ENCODE measurements at places on chromosomes 7 and 10. TPM values are rescaled to one million over a fixed set of nuclear protein-coding genes. Genes with fewer than 3 reads are reported as not detected.

The TRPV6 gene
- not detected for total RNA-seq

DNA sequence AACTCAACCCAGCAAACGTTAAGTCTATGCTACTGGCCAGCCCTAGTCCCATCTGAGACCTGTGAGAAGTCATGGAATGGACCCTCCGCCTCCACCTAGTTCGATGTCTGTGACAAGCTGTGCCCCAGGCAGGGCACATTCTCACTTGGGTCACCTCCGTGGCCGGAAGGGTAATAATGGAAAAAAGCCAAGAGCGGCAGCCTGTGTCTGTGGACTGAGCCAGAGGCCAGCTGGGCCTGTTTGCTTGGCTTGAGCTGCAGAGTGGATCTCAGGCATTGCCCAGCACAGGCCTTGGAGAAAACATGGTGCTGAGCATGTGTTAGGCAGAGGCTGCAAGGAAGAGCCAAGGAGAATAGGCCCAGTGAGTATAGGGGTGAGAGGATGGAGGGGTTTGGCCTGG is 97.8 kb downstream of the GALNT17 start:
- no peak for DNase-seq
- no peak overlapping the region for H3K4me3 ChIP-seq
- H3K27me3 ChIP-seq, result no peaks in the 10 kb centered on the region
- H3K36me3 ChIP-seq, result no peaks in the 10 kb centered on the region
- H3K27ac ChIP-seq, result no peak overlapping the region

- H3K4me3 ChIP-seq, result peak overlapping the region; percentile 42
- no peaks in the 10 kb centered on the region for H3K27me3 ChIP-seq
- no peaks in the 10 kb centered on the region for H3K36me3 ChIP-seq
- no peak for DNase-seq
- H3K27ac ChIP-seq, result peak overlapping the region; percentile 66
Observed at GRCh38 chr10:84360637-84361365, 32.4 kb downstream of the CCSER2 start.

GRCh38 chr10:11896549-11897200 is 73.5 kb downstream of the PROSER2 start:
- no peak overlapping the region for H3K27ac ChIP-seq
- peak; percentile 5 for DNase-seq
- H3K36me3 ChIP-seq, result no peaks in the 10 kb centered on the region
- H3K27me3 ChIP-seq, result no peaks in the 10 kb centered on the region

The GPNMB gene
- 68.8 TPM for total RNA-seq

GRCh38 chr10:61899997-61900828 is 1.3 kb upstream of the ARID5B start:
- H3K27ac ChIP-seq, result peak overlapping the region; percentile 98
- H3K4me3 ChIP-seq, result peak overlapping the region; percentile 75
- no peaks in the 10 kb centered on the region for H3K36me3 ChIP-seq
- no peaks in the 10 kb centered on the region for H3K27me3 ChIP-seq

- no peak overlapping the region for H3K27ac ChIP-seq
- H3K27me3 ChIP-seq, result no peaks in the 10 kb centered on the region
- peak; percentile 77 for DNase-seq
- no peaks in the 10 kb centered on the region for H3K36me3 ChIP-seq
- no peaks in the 10 kb centered on the region for H3K4me1 ChIP-seq
Observed at GRCh38 chr7:95476904-95477594, 8.7 kb upstream of the ASB4 start.

The BUD23 gene
- total RNA-seq, result 42.4 TPM

DNA sequence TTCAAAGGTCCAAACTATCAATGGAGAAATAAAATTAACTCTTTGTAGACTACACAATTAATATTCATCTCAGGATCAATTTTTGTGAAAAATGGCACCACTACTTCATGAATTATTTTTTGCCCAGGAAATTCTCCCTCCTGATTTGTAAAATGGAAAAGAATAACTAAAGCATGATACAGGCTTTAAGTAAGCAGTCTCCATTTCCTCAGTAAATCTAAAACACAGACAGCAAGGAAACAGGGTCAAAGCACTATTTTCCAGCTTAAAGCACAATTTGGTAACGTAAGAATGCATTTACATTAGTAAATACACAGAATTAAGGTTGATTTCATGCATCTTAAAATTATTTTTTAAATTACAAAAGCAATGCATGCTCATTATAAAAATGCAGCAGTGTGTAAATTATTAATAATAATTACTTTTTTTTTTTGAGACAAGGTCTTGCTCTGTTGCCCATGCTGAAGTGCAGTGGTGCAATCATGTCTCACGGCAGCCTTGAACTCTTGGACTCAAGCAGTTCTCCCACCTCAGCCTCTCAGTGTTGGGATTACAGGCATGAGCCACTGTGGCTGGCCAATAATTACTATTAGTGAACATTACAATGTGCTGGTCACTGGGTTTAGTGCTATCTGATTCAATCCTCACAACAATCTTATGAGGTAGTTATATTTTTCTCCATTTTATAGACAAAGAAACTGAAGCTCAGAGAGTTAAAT is 26.1 kb upstream of the VCL start:
- H3K4me3 ChIP-seq, result no peak overlapping the region
- no peak overlapping the region for H3K27ac ChIP-seq
- DNase-seq, result no peak
- H3K36me3 ChIP-seq, result no peaks in the 10 kb centered on the region
- no peaks in the 10 kb centered on the region for H3K27me3 ChIP-seq

- no peaks in the 10 kb centered on the region for H3K4me1 ChIP-seq
- H3K36me3 ChIP-seq, result no peaks in the 10 kb centered on the region
- H3K27ac ChIP-seq, result peak overlapping the region; percentile 12
- no peak overlapping the region for H3K4me3 ChIP-seq
- no peak for DNase-seq
Observed at GRCh38 chr10:124605001-124605370, 139.2 kb downstream of the FAM53B start.

GRCh38 chr10:59047180-59047579 is 129.3 kb upstream of the PHYHIPL start:
- H3K4me1 ChIP-seq, result no peaks in the 10 kb centered on the region
- H3K36me3 ChIP-seq, result no peaks in the 10 kb centered on the region
- DNase-seq, result no peak
- no peaks in the 10 kb centered on the region for H3K27me3 ChIP-seq
- H3K27ac ChIP-seq, result no peak overlapping the region
